ENCODE measurements at places on chromosomes 4 and X.

GRCh38 chr4:182894681-182895275, 22.4 kb downstream of the DCTD start:
- DNase-seq, result no peak

- DNase-seq, result peak; percentile 67
Observed at GRCh38 chrX:132592880-132593279, 104.0 kb upstream of the MBNL3 start.

DNA sequence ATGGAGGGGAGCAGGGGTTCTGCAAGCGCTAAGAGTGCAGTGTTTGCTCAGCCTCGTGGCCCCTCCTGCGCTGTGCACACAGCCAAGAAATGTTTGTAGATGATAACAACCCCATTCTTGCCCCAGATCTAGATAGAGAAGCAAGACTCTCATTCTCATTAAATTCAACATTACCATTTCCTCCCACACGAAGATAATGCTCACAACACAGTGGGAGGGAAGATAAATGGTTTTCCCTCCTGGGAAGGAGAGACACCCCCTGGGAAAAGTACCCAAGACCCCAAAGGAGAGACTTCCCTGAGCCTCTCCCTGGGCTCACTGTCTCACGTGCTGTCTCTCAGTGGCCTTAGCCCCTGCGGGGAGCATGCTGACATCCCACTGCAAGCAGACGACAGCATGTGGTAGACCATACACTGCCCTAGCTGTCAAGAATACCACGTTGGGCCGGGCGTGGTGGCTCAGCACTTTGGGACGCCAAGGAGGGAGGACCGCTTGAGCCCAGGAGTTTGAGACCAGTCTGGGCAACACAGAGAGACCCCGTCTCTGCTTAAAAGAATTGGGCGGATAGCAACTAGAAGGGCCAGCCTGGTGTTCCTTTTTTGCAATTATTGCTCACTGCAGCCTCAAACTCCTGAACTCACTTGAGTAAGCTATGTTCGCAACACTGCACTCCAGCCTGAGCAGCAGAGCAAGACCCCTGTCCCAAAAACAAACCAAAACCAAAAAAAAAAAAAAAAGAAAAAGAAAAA, 34.9 kb upstream of the IQSEC2 start:
- no peak for DNase-seq

GRCh38 chr4:157751631-157752030, 421.2 kb downstream of the GASK1B start:
- DNase-seq, result no peak

DNA sequence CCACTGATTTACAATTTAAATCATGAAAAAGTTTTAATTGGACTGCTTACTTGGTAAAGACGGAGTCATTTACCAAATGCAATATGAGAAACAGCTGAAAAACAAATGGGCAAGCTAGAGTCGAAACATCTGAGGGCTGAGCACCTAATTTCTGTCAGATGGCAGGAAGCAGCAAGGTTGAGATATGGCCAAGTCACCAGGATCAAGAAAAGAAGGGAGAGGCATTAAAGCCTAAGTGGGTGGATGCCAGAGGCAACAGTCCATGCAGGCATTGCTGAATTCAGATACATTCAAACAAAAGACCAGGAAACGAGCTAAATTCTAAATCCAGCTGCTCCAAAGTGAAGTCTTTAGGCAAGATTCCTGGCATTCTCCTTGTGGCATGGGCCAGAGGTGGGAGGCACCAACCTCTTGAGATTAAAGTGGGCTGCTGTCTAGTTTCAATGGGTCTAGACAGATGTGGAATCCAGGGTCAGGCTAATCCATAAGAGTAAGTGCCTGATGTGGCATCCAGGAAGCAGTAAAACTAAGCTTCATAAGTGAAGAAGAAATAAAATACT, 8.0 kb upstream of the ARSJ start:
- DNase-seq, result no peak

GRCh38 chrX:38312436-38312835, 14.9 kb downstream of the RPGR start:
- DNase-seq, result no peak

GRCh38 chr4:107757864-107758476, 37.9 kb upstream of the PAPSS1 start:
- DNase-seq, result peak; percentile 49

DNA sequence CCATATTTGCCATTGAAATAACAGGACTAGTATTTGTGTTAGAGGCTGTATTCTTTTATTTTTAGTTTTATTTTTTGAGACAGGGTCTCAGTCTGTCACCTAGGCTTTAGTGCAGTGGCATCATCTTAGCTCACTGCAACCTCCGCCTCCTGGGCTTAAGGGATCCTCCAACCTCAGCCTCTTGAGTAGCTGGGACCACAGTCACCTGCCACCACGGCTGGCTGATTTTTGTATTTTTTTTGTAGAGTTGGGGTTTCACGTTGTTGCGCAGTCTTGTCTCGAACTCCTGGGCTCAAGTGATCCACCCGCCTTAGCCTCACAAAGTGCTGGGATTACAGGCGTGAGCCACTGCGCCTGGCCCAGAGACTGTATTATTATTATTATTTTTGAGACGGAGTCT, 15.3 kb downstream of the TMEM131L start:
- no peak for DNase-seq

DNA sequence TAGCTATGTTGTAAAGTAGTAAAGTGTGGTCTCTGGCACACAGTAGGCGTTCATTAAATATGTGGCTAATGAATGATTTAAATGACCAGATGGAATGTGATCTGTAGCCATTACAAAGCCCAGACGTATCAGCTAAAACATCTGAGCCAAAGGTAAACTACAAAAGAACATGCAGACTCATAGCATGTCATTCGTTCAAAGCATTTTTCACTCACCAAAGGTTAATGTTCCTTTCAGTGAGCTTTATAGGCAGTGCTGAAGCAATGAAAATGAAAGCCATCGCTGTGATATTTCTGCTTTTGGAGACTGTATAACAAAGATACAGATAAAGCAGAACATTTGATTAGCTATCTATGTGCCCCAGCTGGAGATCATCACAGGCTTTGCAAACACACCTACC, 50.5 kb downstream of the F9 start:
- DNase-seq, result no peak

DNA sequence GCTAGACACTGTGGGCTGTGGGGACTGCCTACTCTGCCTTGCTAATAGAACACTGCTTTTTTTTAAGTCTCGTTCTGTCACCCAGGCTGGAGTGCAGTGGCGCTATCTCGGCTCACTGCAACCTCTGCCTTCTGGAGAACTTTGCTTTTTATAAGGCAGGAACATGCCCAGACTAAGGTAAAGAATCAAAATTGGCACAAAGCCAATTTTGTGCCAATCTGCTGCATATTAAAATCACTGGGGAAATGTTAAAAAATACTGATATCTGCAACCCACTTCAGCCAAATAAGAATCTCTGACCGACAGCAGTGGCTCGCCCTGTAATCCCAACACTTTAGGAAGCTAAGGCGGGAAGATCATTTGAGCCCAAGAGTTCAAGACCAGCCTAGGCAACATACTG, 36.5 kb upstream of the CEP135 start:
- DNase-seq, result no peak

DNA sequence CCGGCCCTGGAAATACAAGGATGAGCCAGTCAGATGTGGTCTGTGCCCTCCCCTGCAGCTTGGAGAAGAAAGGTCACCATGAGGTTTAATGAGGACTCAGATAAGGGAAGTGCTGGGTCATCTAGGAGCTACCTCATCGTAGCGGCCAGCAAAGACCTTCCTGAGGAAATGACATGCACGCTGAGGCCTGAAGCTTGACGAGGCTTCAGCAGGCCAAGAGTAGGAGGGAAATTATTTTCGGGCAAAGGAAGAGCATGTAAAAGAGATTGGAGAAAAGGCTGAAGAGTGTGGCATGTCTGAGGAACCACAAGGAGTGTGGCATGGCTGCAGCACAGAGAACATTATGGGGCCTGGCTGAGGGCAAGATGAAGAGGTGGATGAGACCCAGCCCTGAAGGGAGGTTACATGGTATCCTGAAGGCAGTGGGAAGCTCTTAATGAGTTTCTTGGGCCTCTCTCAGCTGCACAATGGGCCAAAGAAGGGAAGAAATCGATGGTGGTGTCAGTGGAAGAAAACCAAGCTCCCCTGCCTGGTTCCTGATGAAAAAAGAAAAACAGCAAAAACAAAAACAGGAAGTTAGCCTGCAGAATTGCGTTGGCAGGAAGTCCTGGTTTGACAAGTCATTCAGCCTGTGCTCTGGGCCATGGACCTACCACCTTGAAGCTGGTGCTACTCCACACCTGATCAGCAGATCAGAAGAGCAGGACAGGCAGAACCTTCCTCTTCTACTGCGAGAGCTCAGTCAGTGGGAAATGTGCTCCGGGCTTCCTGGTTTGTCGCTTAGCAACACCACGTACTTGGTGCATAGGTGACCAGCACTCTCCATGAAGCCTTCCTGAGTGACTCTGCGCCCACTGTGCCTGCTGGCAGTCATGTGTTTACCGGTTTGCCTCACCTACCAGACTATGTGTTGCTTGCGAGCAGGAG, 134.5 kb upstream of the KLF3 start:
- no peak for DNase-seq

DNA sequence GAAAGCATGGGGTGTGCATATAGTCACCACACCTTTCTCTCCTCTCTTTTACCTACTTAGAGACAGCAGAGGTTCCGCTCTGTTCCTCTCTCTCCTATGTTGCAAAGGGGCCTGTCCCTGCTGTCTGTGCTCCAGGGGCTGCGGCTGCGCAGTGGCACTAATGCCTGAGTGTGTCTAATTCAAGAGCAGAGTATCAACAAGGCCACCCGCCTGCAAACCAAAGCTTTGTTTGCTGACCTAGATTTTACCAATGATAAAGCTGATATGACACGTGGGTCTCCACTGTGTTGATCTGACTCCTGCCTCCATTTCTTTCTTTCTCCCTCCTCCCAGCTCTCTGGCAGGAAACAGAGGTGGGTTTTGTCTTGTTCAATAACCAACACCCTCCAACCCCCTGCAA, 74.9 kb downstream of the NSG1 start:
- no peak for DNase-seq

DNA sequence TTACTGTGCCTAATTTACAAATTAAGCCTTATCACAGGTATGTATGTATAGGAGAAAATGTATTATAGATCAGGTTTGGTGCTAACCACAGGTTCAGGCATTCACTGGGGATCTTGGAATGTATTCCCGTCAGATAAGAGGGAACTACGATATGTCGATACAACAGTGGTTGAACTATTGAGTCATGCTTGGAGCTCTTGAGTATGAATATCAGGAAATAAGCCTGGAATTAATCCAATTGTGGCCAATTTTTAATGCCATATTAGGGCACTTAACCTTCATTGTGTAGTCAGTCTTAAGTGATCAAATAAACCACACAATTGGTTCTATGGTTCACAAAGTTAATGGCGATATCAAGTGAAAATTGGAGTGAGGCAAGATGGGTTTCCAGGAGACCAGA, 556.5 kb downstream of the IL1RAPL1 start:
- DNase-seq, result no peak

- peak; percentile 95 for DNase-seq
Observed at GRCh38 chr4:70728091-70728490, 6.3 kb downstream of the RUFY3 start.

- no peak for DNase-seq
Observed at GRCh38 chrX:103722505-103722904, 11.8 kb downstream of the TMEM31 start.

DNA sequence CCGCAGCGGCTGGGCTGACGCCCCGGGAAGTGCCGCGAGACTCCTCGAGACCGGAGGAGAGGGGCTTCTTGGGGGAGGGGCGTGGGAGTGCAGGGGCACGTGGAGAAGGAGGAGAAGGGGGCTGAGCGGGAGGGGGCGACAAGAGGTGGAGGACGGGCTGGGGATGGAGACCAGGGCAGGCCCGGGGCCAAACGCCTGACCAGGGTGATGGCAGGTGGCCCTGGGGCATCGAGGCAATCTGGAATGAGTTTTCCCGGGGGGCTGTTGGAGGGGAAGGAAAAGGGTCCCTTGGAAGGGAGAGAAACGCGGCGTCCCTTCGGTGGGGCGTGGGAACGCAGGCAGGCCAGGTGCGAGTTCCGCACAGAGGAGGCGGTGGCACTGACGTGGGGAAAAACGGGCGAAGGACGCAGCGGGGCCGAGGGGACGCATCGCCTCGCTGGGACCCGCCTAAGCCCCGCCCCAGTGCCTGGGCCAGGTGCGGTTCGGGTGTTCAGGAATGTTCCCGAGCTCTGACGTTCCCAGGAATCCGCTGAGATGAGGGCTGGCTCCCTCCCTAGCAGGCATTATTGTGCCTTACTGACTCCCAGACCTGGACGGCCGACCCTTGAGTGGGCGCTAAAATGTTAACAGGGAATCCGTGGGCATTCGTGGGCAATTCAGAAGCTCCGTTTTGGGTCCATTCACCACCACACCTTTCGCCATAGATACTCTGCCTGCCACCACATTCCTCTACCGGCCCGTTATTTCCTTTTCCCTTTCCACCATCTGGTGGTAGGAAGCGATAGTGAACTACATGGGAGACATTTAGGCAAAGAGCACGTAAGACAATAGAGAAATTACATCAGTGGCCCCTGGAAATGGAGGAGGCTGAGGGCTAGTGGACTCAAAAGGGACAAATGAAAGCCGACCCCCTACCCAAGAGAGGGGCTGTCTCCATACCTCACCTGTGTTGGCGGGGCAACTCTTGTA, 795 bp upstream of the SH3KBP1 start:
- peak; percentile 86 for DNase-seq

- DNase-seq, result no peak
Observed at GRCh38 chr4:181503687-181504390, 739.4 kb upstream of the TENM3 start.

DNA sequence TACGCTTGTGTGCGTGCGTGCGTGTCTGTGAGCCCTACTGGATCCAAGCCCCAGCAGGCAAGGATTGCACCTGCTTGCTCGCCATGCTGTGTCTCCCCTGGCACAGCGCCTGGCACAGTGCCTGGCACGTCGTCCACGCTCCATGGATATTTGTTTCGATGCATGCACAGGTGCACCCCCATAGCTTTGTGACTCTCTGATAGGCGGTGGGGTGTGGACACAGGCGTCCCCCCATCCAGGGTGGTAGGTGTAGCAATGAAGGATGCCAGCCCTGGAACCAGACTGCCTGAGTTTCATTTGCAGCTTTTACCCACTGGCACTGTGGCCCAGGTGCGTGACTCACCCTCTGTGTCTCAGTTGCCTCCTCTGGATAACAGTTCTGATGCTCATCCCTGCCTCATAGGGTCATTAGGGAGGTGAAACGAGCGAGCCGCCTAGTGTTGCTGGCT, 20.2 kb downstream of the PIGG start:
- DNase-seq, result no peak

DNA sequence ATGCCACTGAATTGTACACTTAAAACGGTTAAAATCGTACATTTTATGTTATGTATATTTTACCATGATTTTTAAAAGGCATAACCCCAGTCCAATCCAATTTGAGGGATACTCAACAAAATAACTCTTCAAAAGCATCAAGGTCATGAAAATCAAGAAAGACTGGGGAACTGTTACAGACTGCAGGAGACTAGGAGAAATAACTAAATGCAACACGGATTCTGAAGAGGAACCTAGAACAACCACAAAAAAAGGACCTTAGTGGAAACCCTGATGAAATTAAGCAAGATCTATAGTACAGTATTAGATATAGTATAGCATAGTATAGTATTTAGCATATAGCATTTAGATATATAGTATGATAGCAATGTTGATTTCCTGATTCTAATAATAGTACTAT, 26.8 kb downstream of the SH3KBP1 start:
- no peak for DNase-seq

- DNase-seq, result peak; percentile 28
Observed at GRCh38 chr4:24795666-24796381, 451 bp downstream of the SOD3 start.
